ENCODE measurements at places on chromosomes 16 and 17. TPM values are rescaled to one million over a fixed set of nuclear protein-coding genes. Genes with fewer than 3 reads are reported as not detected.

KRT32 gene
- not detected for total RNA-seq

OR1D5 gene
- total RNA-seq, result not detected

- DNase-seq, result peak; percentile 93
Observed at GRCh38 chr16:16120382-16121184, 102.7 kb downstream of the ABCC6 start.

- no peak for DNase-seq
Observed at GRCh38 chr17:42659079-42659931, at the start of gene TUBG2. Gene TUBG2, plus strand, starts transcription at chr17:42659284. Its CDS starts 220 bp downstream, at chr17:42659504.

DNA sequence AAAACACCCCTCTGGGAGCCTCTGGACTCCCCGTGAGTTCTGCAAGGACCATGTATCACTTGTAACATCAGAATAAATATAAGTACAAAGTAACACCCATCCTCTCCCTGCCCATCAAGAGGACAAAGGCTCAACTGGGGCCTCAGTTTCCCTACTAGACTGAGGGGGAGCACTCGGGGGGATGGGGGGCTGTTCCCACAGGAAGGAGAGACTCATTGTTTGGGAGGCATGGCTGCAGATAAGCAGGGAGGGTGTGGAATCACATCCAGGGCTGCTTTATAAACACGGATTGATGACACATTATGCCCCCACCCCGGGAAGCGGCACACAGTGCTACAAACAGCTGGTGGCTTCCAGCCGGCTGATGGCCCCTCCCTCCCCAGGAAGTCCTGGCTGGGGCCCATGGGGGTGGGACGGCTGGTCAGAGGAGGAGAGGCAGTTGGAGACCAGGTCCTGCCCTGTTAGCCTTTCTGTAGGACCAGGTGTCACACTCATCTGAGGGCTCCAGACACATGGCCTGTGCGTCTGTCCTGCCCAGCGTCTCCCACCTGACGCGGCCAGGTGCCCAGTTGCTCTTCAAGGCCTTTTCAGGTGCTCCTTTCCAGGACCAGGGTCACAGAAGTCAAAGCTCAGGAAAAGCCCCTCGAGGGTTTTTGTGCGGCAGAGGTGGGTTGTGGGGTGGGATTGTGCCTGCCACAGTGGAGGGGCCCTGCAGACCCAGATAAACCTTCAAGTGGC lies 1.3 kb upstream of the MPG start:
- no peak for DNase-seq

- DNase-seq, result peak; percentile 94
Observed at GRCh38 chr17:50478391-50479381, at the start of gene RSAD1. Gene RSAD1, plus strand, starts transcription at chr17:50478860. Its CDS starts 25 bp downstream, at chr17:50478885.

GRCh38 chr17:57619061-57619937 lies 125.8 kb downstream of the CCDC182 start:
- DNase-seq, result no peak

CCDC102A gene
- total RNA-seq, result 54.9 TPM

- DNase-seq, result no peak
Observed at GRCh38 chr17:65163990-65164495, 26.9 kb downstream of the RGS9 start.

All from esophagus muscularis mucosa (tissue), 4 donors.